ENCODE measurements at places on chromosomes 5 and 9.

DNA sequence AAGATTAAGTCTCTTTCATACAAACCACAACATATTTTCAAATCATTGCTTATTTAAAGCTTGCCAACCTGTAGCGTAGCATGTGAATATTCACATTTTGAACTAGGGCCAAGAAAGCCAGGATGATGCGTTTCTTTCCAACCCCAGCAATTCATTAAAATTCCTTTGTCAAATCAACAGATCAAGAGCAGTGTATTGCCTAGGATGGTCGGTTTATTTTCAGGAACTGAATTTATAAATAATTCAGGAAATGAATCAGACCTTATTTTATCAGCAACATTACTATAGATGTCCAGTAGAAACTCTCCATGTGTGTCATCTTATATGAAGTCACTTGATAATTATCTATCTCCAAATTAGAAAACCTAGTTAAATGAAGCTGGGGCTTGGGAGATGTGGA lies 13.2 kb upstream of the AUH start:
- DNase-seq = no peak

DNA sequence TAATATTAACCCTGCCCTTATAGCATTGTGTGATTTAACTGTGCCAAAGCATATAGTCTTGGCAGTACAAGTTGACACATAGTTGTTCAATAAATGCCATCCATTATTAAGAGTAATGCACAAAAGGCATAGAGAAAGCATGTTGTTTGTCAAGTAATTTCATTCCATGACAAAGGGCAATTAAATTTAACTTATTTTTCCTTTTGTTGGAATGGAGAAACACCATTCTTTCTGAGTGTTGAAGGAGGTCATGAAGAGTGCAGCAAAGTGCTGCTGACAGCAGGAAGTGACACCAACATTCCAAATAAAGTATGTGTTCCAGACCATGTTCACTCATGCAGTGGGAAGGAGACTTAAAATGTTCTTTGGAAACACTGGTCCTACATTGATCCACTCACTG lies 29.1 kb downstream of the ANKDD1B start:
- DNase-seq = no peak

GRCh38 chr5:57845025-57845424 lies 362.4 kb upstream of the ACTBL2 start:
- DNase-seq = no peak

GRCh38 chr9:70093944-70094343 lies 50.3 kb downstream of the MAMDC2 start:
- no peak for DNase-seq

GRCh38 chr5:396531-396961 lies 46.4 kb upstream of the EXOC3 start:
- DNase-seq = no peak

DNA sequence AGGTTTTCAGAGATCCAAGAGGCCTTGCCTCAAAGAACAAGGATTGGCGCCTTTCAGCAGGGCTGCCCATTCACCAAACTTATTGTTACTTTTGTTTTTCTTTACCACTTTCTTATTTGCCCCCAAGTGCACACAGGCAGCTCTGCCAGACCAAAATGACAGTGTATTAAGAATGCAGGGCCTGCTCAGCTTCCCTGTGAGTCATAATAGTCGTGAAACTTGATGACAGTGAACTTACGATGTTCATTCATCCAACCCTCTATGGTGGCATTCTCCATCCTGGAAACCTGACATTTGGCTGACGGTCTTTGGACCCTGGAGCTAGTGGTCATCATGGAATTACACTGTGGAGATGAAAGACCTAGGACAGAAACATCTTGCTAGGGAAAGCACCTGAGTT lies 44.3 kb downstream of the UBE2QL1 start:
- no peak for DNase-seq

DNA sequence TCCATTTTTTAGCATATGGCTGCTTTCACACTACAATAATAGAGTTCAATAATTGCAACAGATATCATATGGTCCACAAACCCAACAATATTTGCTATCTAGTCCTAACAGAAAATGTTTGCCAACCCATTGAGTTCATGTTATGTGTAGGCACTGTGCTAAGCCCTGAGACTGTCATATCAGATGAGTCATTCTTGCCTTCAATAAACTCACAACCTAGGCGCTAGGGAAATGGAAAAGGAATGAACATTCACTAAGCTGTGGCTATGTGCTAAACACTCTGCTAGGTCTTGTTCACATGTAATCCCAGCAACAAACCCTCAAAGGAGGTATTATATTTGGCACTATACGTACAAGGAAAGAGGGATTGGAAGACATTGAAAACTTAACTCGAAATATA lies 8.4 kb upstream of the TIMD4 start:
- DNase-seq = no peak

DNA sequence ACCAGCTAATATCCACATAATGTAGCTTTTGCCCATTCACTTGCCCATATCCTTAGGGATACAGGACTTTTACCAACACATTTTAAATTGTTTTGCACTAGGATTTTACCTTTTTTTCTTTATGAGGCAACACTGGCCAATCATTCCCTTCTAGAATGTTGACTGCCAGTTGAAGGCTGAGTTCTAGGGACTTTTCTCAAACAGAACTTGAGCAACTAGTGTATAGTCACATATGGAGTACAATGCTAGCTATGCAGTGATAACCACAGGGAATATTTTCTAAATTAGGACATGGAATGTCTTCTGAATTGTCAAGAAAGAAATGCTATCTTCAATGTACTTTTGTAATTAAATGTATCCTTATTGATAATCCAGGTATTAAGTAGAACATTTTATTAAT lies 133.6 kb downstream of the OXCT1 start:
- DNase-seq = no peak

- DNase-seq = no peak
These were observed 152.5 kb downstream of the EFNA5 start for GRCh38 chr5:107518190-107518589.

- no peak for DNase-seq
These were observed 25.0 kb downstream of the LMNB1 start for GRCh38 chr5:126801992-126802294.

- DNase-seq = no peak
These were observed 38.3 kb downstream of the RGS3 start for GRCh38 chr9:113501852-113502251.

DNA sequence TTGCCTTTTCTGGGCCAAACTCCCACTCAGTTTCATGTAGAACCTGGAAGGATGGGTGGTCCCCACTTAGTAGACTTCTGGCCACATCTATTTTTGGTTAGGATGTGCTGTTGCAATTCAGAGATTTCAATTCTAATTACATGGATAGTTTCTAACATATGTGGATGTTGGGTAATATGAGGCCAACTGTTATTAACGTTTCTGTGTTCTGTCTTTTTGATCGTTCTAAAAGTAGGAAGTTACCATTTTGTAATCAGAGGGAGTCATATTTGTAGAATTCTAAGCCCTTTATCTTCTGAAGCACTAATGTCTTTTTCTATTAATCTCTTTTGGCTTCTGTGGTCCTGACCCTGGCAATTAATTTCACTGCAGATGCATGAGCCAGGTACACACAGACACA lies 141.6 kb upstream of the SPEF2 start:
- no peak for DNase-seq

DNA sequence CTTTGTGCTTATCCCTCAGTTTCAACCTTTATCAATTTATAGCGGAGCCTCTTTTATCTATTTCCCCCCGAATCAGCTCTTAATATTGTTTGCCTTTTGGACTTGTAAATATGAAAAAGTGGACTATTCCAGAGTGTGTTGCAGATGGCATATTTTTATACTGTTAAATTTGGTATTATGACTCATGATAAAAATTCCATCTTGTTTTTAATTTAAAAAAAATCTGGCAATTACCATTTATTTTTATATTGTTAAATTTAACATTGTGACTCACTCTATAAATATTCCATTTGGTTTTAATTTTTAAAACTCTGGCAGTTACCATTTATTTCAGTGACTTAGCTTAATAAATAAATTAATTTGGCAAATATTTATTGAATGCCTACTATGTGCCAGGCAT lies 37.5 kb downstream of the RBM27 start:
- DNase-seq = no peak

- DNase-seq = no peak
These were observed 30.2 kb upstream of the BASP1 start for GRCh38 chr5:17187011-17187785.

- no peak for DNase-seq
These were observed 12.6 kb downstream of the HNRNPH1 start for GRCh38 chr5:179610903-179611265.

GRCh38 chr5:76204713-76205112 lies 121.5 kb downstream of the SV2C start:
- no peak for DNase-seq

DNA sequence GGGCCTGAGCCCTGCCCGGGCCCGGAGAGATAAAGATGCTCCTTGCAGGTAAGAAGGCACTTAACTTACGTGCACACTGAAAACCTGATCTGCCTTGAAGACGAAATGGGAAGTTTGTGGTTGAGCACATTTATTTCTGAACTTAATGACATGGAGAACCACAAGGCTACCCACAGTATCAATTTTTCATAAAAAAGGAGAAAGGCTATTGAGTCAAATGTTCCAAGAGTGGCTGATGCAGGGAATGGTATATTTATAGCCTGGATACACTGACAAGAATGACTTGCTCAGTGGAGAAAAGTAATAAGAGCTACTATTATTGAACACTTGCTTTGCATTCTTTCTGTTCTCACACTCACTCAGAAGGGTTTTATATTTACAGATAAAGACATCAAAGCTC lies 419.3 kb downstream of the ACTL7B start:
- DNase-seq = no peak
